ENCODE measurements at places on chromosomes 6 and 20. TPM values are rescaled to one million over a fixed set of nuclear protein-coding genes. Genes with fewer than 3 reads are reported as not detected.
A peak's percentile ranks its signal among the peaks of the same experiment; 100 is the strongest.

DNA sequence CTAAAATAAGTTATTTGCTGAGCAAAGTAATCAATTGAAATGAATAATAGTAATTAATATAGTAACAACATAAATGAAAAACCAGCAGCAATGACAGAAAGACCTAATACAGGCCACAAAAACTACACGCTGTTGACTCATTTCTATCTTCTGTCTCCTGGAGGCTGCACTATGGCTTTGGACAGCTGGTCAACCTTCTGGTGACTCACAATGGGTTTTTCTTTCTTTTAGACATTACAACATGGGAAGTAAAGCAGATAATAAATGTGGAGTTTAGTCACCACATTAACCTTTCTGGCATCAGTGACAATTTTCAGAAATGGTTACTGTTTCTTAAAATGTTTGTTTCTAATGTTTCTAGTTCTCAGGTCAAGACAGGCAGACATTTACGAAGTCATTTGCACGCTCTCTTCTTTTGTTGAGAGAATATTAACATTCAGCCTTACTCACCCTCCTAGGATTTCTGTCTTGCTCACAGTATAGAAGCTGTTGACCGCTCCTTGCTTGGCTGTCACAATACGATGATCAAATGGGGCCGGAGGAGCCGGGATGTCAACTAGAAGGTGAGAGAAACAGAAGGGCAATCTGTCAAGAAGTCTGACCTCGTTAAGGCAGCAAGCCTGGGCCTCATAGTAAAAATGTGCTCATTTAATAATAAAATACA, 62.2 kb downstream of the MYLK4 start:
- no peak for DNase-seq

GRCh38 chr6:143328876-143329275, 121.6 kb downstream of the ADAT2 start:
- DNase-seq, result no peak

GRCh38 chr6:108556866-108557493, 3.7 kb upstream of the FOXO3 start:
- DNase-seq, result peak; percentile 37

GRCh38 chr20:7926323-7926722, 13.9 kb downstream of the HAO1 start:
- no peak for DNase-seq

DNA sequence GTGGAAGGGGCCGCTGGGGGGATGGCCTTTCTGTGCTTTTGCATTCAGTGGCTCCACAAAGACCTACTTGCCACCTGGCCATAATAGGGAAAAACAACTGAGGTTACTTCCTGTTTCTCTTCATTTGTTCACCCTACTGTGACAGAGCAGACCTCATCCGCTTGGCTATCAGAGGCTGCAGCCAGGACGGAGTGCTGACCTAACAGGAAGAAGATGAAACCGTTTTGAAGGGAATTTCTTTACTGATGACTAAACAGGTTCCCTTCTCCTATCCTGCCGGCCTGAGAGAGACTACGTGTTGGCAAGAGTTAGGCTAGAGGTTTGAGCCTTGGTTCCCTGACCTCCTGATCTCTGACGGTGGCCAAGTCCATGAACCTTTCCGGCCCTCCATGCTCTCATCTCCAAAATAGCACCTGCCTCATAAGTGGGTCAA, 21.3 kb downstream of the PRR18 start:
- no peak for DNase-seq

DNA sequence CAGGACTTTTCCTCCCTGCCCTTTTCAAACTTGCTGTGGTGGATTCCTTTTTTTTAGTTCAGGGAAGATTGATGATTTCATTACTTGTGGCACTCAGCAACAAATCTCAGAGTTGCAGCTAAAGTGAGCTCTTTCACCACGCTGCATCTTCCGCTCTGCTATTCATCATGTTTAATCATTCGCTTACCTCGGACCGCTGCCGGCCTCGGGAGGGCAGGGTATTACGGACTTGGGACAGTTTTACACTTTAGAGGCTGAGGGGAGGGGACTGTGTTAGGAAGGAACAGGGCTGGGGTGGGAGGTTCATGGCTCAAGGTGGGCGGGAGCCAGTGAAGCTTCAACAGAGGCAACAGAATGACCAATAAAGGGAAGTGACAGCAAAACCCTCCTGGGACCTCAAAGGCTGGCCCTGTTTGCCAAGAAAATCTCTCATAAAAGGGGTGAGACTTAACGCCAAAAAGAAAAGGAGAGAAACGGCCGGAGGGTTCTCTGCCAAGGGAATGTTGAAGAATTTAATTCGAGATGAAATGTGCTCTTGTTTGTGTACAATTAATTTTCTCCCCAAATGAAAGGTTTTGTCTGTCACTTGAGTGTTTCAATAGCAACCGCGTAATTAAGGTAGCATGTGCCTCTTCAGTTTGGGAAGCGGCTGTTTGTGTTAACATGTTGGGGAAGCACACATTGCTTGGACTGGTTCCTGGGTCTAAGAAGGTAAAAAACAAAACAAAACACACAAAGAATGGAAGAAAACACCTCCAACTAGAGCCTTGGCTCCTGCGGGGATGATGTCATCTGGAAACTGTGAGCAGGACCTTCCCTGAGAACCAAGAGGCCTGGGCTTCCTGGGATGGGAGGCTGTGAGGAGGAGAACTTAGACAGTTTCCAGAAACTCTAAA, 72.5 kb upstream of the SULF2 start:
- DNase-seq, result peak; percentile 83

- no peak for DNase-seq
Observed at GRCh38 chr6:98471444-98471843, 362.9 kb upstream of the POU3F2 start.

DNA sequence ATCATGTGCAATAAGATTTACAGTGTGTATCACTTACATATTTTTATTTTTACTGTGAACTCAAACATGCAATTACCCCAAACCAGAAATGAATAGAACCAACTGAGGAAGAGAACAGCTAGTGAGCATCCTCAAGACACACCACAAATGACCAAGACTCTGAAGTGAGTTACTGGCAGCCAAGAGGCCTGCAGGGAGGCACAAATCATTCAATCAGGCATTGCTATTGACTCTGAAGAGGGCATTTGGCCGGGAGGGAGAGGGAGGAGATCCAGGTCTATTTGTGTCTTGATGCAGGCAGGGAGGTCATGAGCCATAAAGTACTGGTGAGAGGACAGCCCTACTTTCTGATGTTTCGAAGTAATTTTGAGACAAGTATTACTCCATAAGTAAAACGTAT, 257.7 kb downstream of the BCKDHB start:
- no peak for DNase-seq

GRCh38 chr6:169252505-169253189, 999 bp downstream of the THBS2 start:
- DNase-seq, result no peak

GRCh38 chr20:53395188-53395923, 198.3 kb downstream of the ZNF217 start:
- DNase-seq, result no peak

DNA sequence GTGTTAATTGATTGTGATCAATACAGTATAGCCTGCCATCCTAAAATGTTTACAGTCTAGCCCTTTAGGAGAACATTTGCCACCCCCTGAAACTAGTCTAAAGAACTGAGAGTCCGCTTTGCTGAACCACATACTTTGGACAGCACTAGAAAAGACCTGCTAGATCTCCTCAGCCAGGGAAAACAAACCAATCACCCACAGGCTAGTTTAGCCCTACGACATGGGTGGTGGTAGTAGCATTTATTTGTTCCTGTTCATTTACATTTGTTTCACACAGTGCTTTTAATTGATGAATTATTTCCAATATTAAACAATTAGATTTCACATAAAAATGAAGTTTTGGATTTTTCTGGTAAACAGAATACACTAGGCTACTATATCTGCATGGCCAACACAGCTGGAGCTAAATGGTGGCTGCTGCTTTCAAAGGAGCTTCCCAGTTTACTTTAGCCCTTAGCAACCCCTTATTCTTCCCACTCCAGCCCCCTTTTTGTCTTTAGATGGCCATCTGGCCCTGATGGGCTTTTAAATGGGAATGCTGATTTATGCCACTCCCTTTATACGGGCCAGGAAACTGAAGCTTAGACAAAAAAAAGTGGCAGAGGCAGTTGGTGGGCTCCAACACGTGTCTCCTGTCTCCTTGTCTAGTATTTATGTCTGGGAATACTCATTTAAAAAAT, 72.4 kb downstream of the ADGRG6 start:
- DNase-seq, result no peak

DNA sequence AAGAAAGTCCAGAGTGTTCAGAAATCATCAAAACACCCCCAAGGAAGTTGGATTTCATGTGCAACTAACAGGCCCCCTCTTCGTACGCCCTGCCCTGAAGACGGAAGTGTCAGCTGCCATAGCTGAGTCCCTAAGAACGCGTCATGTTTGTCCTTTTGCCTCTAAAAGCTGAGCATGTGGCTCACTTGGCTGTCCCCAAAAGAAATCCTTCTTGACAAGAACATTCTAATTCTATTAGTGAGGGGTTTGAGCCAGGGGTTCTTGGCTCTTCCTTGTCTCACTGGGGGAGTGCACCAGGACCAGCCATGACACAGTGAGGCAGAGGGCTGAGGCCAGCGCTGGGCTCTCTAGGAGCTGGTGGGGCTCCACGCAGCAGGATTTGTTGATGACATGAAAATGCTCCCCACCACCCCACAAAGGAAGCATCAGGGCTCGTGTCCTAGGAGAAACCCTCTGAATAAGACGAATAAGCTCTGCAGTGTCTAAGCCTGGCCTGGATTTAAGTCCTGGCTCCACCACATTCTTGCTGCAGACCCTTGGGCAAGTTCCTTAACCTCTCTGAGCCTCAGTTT, 20.0 kb upstream of the SPO11 start:
- DNase-seq, result no peak

- no peak for DNase-seq
Observed at GRCh38 chr6:45633272-45633908, 255.7 kb upstream of the SUPT3H start.

DNA sequence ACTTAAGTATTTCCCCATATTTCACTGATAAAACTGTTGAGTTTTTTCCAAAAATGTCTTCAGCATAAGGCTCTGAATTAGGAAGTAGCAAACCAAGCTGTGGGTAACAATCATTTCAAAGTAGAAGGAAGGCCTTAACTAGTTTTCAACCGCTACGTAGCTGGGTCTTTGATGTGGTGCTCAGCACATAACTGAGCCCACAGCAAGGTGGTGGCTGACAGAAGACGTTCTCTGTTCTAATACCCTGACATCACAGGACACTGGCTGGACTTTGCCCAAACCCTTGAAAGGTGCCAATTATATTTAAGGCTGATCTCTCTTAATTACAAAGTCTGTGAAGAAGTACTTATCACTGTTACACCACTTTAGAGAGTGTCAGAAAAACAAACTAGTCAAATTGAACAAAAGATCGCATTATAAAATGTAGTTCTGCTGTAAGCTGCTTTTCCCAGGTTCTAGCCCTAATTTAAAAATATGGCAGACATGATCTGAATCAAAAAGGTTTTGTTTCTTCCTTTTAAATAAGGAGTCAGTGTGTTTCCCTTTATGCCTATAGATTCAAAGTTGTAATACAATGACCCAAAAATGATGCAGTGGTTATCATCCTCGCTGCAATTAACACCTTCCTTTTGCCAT, 26.7 kb downstream of the MAN1A1 start:
- DNase-seq, result no peak

GRCh38 chr6:136809091-136809860, 13.1 kb upstream of the PEX7 start:
- no peak for DNase-seq

GRCh38 chr20:63538204-63539091, 1.3 kb upstream of the PTK6 start:
- no peak for DNase-seq

- no peak for DNase-seq
Observed at GRCh38 chr6:162074641-162075275, 652.8 kb downstream of the PRKN start.

- no peak for DNase-seq
Observed at GRCh38 chr6:138485586-138486248, 13.6 kb downstream of the NHSL1 start.

DNA sequence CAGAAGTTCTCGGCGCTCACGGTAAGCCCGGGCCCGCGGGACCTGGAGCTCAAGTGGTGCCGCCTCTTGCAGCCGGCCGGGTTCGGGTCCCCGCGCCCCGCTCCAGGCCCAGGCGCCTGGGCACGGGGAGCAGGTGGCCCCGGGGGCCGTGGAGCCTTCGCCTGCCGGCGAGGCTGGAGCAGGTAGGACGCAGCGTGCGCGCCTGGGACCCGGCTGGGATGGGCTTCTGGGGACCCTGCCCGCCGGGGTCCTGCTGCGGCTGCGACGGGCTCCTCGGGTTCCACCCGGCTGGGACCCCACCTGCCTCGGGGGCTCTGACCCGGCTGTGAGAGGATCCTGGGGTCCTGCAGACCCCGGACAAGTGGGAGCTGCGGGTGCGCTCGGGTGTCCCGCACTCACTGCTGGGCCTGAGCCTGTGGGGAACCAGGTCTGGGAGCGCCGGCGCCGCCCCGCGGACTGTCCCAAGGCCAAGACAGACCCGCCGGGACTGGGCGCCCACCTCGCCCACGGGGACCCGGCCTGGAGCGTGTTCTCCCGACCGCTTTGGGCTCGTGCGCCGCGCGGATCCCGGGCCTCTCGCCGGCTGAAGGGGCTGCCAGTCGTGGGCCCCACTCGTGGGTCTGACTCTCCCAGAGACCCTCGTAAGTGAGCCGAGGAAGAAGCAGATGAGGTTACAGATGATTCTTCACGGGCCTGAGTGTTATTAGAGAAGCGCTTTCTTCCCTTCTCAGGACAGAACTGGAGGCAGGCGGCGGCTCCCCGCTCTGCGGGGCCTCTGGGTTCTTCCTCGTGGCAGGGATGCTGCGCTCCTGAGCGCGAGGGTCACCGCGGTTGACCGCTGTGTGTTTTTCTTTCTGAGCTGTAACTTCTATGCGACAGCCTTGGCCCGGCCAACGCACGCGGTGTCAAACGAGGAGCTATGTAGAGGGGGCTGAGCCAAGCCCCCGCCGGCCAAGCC, 729 bp downstream of the SMOC2 start:
- no peak for DNase-seq

DNA sequence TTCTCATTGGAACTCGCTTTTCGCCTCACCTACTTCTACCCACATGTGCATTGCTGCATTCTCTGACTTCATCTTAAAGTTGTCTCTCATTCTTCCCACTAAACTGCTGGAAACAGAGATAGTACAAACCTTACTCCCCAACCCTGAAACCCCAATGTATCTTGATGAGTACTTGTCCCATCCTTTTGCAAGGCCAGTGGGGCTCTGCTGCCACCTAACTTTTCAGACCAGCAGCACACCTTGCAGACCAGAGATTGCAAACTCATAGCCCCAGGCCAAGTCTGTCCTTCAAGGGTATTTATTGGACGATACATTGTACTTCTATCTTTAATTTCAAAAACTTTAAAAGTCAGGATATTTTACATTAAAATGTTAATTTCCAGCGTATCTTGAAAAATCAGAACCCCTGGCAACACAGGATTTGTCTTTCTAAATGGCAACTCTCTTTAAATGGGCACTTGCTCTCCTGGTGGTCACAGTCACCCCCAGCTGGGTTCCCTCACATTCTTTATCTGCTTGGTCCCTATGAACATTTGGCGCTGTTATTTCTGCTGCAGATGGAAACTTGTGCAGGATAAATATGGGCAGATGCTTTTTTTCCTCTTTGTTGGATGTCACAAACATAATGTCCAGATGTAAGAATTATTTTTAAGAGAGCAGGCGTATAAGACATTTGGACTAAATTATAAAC, 83.9 kb downstream of the SOD2 start:
- DNase-seq, result no peak

The TTI1 gene
- 37.1 TPM for polyA plus RNA-seq

The MOCS1 gene
- 13.7 TPM for polyA plus RNA-seq

The ULBP2 gene
- 0.68 TPM for polyA plus RNA-seq

The IL17F gene
- 0.53 TPM for polyA plus RNA-seq

The RBM24 gene
- 1.2 TPM for polyA plus RNA-seq

The SRMS gene
- 0.26 TPM for polyA plus RNA-seq

The SLC4A11 gene
- polyA plus RNA-seq, result 2.3 TPM

The HSPA1L gene
- polyA plus RNA-seq, result 3.7 TPM
